ENCODE measurements at places on chromosomes 5 and 9.

DNA sequence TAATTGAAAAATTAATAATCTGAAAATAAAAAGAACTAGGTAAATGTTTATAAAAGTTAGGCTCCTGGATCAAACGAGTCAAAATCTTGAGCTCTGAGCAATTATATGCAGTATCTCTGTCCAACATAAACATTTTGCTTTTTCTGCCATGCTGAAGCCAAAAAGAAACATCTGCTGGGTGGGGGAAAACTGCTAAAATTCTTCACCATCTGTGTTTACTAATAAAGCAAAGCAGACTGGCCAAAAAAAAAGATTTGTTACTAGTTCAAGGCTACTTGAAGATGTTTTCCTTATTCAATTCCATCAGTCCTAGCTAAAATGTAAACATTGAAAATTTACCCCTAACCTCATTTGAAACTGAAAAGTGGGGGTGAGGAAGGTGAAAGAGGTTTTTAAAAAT, 29.7 kb downstream of the GTF3C4 start:
- DNase-seq: no peak

- DNase-seq: no peak
Measured at GRCh38 chr9:5230554-5230953, 665 bp upstream of the INSL4 start.

- DNase-seq: no peak
Measured at GRCh38 chr5:138336952-138337684, 948 bp upstream of the FAM53C start.

- DNase-seq: no peak
Measured at GRCh38 chr9:107008011-107008410, 145.0 kb downstream of the ZNF462 start.

- DNase-seq: no peak
Measured at GRCh38 chr5:175840050-175840841, 31.1 kb upstream of the CPLX2 start.

GRCh38 chr5:171418982-171419687, at the start of gene FGF18:
Gene FGF18 (plus strand): TSS chr5:171419647. CDS start chr5:171420200, 553 bp downstream.
- DNase-seq: no peak

GRCh38 chr5:5289537-5289936, 132.9 kb upstream of the ICE1 start:
- no peak for DNase-seq

- no peak for DNase-seq
Measured at GRCh38 chr9:136011703-136012496, 50.7 kb upstream of the UBAC1 start.

DNA sequence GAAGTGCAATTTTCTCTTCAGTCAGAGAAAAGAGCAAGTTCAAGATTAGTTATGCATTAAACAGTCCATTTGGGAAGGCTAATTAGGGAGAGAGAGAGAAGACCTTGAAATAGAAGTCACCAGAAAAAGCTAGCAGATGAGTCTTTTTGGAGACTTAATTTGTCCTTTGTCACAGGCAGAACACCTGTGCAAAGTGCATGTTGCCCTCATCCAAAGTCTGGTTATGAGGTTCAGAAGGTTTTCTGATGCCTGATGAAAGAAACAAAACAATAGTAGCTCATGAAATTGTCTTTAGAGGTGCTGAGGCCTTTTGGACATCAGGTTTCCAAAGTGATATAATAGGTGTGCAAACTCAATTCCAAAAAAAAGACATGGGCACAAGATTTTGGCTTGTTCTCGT, 199.3 kb downstream of the MAN2A1 start:
- no peak for DNase-seq

DNA sequence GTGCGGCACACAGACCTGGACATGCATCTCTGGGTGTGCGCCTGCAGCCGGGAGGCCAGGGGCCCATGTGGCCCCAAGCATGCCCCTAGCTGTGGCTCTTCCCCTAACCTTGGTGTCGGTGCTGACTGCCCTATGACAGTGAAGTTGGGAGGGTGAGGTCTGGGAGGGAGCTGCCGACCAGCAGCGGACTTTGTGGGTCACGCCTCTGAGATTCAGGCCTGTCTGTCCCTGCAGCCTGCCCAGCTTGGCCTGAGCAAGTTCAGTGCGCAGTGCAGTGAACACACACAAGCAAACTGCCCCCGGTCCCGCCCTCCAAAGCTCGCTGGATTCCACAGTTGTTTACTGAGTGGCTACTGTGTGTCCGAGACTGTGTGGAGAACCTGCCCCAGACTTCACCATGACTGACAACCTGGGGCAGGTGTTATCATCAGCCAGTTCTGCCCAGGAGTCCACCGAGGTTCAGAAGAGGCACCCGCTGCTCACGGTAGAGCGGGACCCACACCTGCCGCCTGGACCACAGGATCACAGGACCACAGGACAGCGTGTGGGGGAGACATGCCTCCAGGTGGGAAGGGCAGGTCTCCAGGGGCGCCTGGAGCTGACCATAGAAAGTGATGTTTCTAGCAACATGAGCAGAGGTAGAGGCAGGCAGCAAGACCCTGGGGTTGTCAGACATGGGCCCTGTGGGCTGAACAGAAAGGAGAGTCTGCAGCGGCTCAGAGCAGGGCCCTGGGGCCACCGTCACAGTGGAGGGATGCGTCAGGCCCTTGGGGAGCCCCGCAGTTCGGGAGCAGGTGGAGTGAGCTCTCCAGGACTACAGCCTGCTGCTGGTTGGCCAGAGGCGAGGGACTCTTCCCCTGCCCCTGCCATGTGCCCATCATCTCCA, 105.1 kb downstream of the PHF2 start:
- no peak for DNase-seq

DNA sequence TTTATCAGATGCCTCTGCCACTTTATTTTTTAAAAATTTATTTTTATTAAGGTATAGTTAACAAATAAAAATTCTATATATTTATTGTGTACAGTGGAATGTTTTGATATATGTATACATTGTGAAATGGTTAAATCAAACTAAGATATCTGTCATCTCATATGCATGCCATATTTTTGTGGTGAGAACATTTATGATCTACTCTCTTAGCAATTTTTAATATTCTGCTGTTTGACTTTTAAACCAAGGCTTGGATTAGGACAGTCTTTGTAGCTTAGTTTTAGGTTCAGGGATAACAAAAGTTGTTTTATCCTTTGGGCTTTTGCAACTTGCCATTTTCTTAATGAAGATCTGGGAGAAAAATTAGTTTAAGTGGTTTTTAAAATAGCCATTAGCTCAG, 46.0 kb upstream of the CDKN2B start:
- DNase-seq: no peak

- no peak for DNase-seq
Measured at GRCh38 chr5:102523541-102524175, 24.9 kb upstream of the SLCO6A1 start.

DNA sequence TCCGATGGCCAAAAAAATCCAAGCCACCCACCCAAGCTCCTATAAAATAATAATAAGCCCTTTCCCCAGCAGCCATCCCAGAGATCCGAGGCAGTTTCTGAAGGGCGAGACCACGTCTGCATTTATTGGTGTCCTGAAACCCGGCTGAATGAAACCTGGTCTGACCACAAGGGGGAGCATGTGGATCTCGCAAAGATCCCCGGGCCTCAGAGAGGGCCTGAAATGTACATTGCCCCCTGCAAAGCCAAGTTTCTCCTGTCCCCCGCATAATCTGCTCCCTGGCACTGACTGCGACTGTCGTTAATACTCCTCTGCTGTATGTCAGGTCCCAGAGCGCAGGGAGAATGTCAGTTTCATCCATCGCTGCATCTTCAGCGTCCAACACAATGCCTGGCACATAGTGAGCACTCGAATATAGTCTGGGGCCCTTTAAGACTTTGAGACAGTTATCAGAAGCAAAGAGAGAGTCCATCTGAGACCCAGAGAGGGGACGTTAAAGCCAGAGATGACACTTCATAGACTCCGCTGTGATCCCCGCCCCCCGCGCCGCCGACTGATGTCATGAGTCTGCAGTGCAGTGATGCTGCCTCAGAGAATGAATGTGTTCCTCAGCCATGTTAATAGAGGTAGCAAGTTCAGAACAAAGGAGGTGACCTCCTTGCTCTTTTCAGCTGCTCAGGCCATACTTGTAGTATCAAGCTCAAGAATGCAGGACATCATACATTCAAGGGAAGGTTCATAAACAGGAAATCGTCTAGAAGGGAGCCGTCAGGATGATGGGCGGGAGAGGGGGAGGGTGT, 74.5 kb upstream of the BARHL1 start:
- DNase-seq: peak; percentile 30

GRCh38 chr5:136133222-136133921, 727 bp downstream of the SMAD5 start:
- no peak for DNase-seq

- DNase-seq: no peak
Measured at GRCh38 chr5:52134013-52134650, 653.6 kb upstream of the ITGA1 start.

GRCh38 chr9:20197976-20198685, 409.3 kb upstream of the SLC24A2 start:
- DNase-seq: no peak

- DNase-seq: no peak
Measured at GRCh38 chr9:121326901-121327613, 43.0 kb downstream of the STOM start.
